ENCODE measurements at places on chromosomes 13 and 19.

- DNase-seq = peak; percentile 60
Measured at GRCh38 chr13:99331881-99332293, 24.7 kb upstream of the GPR183 start.

- DNase-seq = no peak
Measured at GRCh38 chr19:55209693-55210472, 582 bp upstream of the PTPRH start.

DNA sequence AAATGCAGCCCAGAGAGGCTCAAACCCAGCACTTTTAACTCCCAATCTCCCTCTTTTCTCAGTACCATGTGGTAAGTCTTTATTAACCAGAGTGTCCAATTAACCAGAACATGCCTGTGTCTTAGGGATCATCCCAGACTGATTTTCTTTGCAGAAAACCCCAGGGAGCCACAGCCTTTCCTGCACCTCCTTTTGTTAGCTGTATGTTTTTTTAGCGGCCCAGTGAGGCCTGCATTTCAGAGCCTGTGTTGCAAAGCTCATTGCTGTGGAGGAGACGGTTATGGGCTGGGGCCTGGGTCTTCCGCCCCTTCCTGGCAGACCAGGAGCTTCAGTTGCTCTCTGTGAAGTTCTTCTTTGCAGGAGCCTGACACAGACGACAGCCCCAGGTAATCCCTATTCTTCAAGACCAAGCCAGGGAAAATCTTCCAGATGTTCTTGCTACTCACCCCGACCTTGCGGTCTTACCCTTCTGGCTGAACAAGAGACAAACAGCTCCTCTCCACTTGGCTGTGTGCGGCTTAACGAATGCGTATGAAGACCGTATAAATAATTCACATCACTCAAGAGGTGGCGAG is 70.7 kb upstream of the TSHZ3 start:
- no peak for DNase-seq

DNA sequence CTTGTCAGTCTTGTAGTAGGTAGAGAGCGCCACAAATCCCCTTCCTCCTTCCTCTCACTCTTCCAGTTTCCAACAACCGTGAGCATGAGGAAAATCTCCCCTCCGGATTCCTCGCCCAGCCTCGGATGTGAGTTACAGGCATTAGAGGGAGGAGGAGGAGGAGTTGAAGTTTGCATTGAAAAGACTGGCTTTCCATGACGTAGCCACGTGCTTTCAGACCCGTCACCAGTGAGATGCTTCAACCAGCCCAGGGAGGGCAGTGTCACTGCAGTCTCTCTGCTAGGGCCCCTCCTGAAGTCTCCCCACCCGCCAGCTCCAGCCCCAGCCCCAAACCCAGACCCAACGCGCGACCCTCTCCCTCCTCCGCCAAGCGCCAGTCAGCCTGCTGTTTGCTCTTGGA is 442 bp upstream of the FGF14 start:
- DNase-seq = peak; percentile 35

DNA sequence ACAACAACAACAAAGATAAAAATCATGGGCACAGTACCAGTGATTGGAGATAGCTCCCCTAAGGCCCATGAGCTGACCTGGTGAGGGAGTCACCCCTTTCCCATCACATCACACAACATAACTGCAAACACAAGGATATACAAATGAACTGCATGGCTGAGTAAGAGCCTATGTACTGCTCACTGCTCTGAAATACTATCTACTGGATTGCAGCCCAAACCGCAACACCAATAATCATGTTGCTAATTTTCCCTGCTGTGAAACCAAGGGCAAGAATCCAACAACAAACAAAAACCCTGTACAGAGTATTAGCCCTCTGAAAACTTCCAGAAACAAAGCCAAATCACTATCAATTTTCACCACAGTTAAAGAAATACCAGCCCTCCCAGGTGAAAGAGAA is 1893.2 kb downstream of the PCDH9 start:
- DNase-seq = no peak

- DNase-seq = no peak
Measured at GRCh38 chr19:18110609-18111232, 13.1 kb downstream of the MAST3 start.

GRCh38 chr19:709965-710571 is 1.3 kb downstream of the PALM start:
- DNase-seq = no peak

GRCh38 chr19:44112802-44113137 is 429 bp upstream of the ZNF225 start:
- DNase-seq = no peak

GRCh38 chr13:31923134-31923763 is 108.3 kb upstream of the FRY start:
- DNase-seq = no peak

DNA sequence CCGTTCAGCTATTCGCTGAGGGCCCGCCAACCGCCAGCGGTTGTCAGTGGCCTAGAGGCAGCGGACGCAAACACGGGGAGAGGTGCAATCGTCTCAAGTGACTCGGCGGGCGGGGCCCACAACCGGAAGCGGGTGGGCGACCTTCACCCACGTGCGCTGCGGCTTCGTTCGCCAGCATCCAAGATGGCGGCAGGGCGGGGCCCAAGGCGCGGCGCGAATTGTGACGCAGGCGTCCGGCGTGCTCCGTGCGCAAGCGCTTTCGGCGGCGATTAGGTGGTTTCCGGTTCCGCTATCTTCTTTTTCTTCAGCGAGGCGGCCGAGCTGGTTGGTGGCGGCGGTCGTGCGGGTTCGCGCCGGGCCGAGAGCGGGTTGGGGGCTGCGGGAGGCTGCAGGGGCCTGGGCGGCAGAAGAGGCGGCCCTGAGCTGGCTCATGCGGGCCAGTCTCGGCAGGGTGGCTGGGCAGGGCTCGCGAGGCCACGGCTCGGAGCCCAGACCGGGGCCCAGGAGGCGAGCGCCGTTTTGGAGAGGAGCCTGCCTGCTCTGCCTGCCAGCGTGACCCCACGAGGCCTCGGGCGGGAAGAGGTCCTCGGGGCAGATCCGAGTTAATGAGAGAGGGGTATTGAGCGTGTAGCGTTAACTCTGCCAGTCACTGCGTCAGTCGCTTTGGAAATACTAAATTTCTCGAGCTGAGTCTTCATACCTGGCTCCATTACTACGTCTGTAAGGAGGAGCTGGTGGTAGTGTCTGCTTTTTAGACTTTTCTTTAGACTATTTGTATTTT is at the start of gene UBA52:
Gene UBA52, plus strand, starts transcription at position 294 of the 781 bp plus-strand sequence. CDS start 1,444 bp downstream, outside the sequence.
- DNase-seq = peak; percentile 99

DNA sequence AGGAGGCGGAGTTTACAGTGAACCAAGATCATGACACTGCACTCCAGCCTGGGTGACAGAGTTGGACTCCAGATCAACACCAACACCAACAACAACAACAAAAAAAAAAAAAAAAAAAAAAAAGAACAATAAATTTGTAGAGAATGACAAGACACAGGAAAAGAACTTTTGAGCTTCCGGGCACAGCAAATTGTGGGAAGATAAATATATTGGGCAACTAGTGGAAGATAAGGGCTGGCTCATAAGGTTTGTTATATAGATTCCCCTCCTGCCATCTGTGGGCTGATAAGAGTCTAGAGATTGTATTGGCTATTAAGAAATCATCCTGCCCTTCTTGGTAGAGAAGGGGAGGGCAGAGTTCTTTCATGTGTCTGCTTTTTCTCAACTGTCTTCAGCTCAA is 33.1 kb upstream of the CYP2S1 start:
- DNase-seq = no peak

- DNase-seq = no peak
Measured at GRCh38 chr19:2048104-2048958, 2.7 kb downstream of the MKNK2 start.

DNA sequence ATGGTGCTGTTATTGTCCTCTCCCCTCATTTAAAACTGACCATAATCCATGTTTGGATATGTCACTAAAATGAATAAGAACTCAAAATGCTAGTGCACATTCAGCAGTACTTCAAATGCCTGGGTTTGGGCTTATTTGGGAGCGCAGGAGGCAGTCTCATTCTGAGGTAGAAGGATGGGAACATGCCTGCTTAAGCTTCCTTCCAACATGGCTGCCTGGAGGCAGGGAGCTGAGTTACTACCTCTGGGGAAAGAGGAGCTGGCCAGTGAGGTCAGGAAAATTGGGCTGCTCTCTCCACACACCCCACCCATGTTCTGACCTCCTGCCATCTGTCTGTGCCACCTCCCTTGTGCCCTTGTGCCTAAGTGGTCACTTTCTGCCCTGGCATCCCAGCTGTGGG is 85.7 kb downstream of the PTPRS start:
- no peak for DNase-seq

DNA sequence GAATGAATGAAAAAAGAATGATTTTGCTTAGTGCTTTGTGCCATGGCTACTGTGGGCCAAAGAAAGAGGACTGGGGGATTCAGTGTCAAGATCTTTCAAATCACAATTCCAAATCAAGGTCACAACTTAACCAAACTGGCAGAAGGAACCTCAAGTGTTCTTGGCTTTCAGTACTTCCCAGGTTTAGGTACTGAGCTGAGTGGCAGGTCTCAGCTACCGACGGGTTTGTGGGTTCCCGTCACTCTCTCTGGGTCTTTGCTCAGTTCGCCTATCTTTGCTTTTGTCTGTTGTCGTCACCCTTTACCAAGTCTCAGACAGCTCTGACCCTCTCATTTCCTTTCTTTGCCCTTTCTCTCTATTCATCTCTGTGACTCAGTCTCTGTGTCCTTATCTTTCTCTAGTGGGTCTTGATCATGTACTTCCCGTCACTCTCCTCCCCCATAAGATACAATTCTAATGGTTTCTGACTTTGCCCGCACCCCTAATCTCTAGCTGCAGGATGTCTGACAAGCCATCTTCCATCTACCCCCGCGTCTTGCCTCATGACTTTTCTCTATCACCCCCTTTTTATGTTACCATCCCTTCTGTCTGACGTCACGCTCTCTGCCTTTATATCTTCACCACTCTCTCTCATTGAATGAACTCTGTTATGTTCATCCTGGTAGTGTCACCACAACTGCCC is 33.3 kb upstream of the LRRC4B start:
- DNase-seq = no peak

- DNase-seq = no peak
Measured at GRCh38 chr13:97194479-97194878, 27.7 kb upstream of the MBNL2 start.

GRCh38 chr19:14167576-14168138 is 31.3 kb upstream of the ASF1B start:
- DNase-seq = no peak

DNA sequence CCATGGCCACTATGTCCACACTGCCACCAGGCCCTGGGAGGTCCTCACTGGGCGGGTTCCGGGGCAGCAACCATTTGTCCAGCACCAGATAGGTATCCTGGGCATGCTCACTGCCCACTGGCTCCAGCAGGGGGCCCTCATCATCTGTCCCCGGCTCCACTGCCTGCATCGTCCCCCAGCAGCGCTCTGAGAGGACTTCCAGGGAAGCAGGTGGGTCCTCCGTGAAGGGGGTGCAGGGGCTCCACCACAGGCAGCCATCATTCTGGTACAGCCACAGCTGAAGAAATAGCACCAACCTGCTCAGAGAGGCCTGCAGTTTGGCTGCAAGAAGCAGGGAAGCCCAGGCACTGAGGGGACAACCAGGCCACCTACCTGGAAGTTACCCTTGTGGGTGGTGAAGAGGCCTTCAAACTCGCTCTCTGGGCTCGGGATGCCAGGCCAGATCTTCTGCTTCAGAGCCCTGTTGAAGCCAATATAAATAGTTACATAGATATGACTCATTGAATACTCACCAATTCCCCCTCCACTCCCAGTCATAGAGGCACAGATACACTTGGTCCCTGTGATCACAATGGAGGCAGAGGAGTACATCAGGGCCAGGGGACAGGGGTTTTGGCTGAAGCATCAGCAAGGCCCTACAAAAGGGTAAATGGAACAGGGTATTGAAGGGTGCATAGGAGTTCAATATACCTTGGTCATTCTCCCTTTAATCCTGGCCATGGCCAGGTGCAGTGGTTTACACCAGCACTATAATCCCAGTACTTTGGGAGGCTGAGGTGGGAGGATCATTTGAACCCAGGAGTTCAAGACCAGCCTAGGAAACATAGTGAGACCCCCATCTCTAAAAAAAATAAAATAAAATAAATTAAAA is 4.1 kb downstream of the SWSAP1 start:
- DNase-seq = peak; percentile 35

GRCh38 chr13:97549201-97549600 is 115.2 kb downstream of the RAP2A start:
- no peak for DNase-seq

- no peak for DNase-seq
Measured at GRCh38 chr13:50444726-50445125, 398.8 kb downstream of the DLEU7 start.

DNA sequence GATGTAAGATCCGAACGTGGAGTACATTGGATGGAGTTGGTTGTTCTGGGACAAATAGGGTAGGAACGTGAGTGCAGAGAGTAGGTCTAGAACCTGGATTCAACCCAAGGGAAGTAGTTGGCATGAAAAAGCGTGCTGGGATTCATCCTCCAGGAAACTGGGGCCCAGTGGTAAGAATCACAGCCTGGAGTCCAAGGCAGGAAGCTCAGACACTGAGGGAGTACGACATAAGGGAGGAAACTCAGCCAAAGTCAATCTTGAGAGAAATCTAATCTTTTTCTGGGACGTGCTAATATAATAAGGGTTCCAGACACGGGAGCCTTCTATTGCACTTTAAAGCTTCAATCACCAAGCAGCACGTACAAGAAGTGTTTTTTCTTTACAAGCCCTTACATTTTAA is 46.4 kb downstream of the DLEU7 start:
- DNase-seq = no peak

- DNase-seq = no peak
Measured at GRCh38 chr13:29909975-29910674, 59.7 kb upstream of the UBL3 start.

DNA sequence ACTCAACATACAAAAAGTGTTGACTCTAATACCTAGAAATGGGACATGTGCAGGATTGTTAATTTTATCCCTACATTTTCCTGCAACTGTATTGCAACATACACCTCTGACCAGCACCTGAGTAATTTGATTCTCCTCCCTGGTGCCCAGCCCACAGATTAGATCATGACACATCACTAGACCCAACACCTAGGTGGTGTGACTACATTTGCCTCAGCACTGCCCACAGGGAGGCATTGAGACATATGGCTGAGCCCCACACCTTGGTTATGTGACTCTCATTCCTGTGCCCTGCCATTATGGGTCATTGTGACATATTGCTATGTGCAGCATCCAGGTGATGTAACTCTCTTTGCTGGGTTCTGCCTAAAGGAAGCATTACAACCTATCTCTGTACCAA is 13.2 kb upstream of the ZNF254 start:
- no peak for DNase-seq

GRCh38 chr19:10209315-10209714 is 14.6 kb upstream of the DNMT1 start:
- no peak for DNase-seq

DNA sequence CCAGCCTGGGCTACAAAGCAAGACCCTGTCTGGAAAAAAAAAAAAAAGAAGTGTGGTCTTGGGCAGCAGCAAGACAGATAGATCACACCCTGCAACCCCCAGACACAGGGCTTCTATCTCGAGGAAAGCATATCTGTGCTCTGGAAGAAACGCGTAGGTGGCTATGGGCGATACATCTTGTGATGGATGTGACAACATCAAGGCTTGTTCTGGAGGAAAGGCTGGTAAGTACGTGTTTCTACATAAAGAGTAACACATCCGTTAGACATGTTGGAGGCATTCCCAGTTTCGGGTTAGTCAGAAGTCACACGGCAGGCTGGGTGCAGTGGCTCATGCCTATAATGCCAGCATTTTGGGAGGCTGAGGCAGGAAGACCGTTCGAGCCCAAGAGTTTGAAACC is 6.6 kb upstream of the DHDH start:
- peak; percentile 36 for DNase-seq

- DNase-seq = no peak
Measured at GRCh38 chr19:1322198-1322981, 36.7 kb downstream of the EFNA2 start.

Measured in activated CD4-positive, alpha-beta T cell treated with anti-CD3 and anti-CD28 coated beads, Interleukin-10, Interleukin-2, amounts not matched to agents 100 ng/mL and 50 ng/mL, durations not matched to agents 16 hours and 8 hours (primary cell).